CD8-positive, alpha-beta memory T cell (primary cell): ENCODE measurements at places on chromosomes 6 and 20. TPM values are rescaled to one million over a fixed set of nuclear protein-coding genes. Genes with fewer than 3 reads are reported as not detected.

DNA sequence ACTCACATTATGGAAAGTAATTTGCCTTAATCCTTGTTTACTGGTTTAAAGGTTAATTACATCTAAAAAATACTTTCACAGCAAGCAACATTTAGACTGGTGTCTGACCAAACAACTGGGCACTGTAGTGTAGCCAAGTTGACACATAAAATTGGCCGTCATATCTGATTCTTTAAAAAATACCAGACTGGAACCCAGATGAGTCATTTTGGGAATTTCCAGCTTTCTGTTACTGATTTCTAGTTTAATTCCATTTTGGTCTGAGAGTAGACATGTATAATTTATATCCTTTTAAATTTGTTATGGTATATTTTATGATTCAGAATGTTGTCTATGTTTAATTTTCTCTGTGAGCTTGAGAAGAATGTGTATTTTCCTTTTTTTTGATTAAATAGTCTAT lies 44.1 kb downstream of the SCP2D1 start:
- DNase-seq = no peak

TMEM217 gene
- total RNA-seq = 6.6 TPM

OR2J3 gene
- not detected for total RNA-seq

- DNase-seq = no peak
Observed at GRCh38 chr6:39225543-39225942, 3.7 kb downstream of the KCNK5 start.

GRCh38 chr20:9148291-9148690 lies 79.4 kb downstream of the PLCB4 start:
- DNase-seq = no peak

GRCh38 chr6:89134723-89135122 lies 11.1 kb upstream of the PM20D2 start:
- no peak for DNase-seq
